ENCODE measurements at places on chromosomes 12 and 14. TPM values are rescaled to one million over a fixed set of nuclear protein-coding genes. Genes with fewer than 3 reads are reported as not detected.

MIP gene
- not detected for polyA plus RNA-seq

DNA sequence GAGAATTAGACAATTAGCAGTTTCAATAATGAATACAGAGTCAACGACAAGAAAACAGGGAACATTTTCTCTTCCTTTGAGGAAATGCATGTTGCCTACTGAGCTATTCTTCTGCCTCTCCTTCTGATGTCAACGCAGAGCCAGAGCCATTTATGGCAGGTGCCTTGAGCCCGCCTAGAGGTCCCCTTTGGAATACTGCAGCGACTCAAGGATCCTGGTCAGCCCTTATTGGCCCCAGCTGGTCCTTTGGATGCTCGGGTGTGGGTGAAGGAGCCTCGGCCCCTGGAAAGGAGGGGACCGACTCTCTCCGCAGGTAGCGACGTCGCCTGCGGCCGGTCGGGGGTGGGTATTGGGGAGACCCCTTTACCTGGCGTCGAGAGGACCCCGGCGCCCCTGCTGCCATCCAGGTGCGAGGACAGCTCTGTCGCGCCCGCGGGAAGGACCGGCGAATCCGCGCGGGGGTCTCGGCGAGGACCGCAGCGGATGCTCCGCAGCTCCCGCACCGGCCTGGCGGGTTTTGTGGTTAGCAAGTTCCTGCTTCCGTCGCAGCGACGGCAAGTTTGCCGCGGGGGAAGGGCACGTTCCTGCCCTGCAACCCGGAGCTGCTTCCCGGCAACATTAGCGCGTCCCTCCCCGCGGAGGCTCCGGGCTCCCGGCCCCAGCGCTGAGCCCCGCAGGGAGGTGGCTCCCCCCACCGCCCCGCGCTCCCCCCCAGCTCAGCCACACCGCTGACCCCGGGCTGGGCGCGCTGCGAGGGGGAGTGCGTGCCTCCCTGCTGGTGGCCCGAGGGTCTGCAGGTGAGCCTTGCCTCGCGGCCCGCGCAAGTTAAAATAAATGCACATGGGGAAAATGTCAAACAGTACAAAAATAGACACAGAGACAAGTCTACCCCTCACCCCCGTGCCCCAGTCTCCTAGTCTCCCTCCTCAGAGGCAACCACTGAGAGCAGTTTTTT lies at the start of gene MANSC1:
MANSC1 (minus strand) TSS at position 532 of the 955 bp plus-strand sequence. CDS start 6,928 bp downstream, outside the sequence.
- peak within 1 kb of the TSS; percentile 69 for H3K27ac ChIP-seq
- DNase-seq: peak; percentile 67
- no peaks in the 10 kb centered on the region for H3K27me3 ChIP-seq
- peak within 1 kb of the TSS; percentile 64 for H3K4me3 ChIP-seq

GRCh38 chr12:38316391-38317129 lies at the start of gene ALG10B:
Gene ALG10B, plus strand, starts transcription at chr12:38316774. Its CDS starts 120 bp downstream, at chr12:38316894.
- no peaks in the 10 kb centered on the region for H3K4me1 ChIP-seq
- H3K4me3 ChIP-seq: peak within 1 kb of the TSS; percentile 52
- no peaks in the 10 kb centered on the region for H3K27me3 ChIP-seq
- H3K36me3 ChIP-seq: no peaks in the 10 kb centered on the region

DNA sequence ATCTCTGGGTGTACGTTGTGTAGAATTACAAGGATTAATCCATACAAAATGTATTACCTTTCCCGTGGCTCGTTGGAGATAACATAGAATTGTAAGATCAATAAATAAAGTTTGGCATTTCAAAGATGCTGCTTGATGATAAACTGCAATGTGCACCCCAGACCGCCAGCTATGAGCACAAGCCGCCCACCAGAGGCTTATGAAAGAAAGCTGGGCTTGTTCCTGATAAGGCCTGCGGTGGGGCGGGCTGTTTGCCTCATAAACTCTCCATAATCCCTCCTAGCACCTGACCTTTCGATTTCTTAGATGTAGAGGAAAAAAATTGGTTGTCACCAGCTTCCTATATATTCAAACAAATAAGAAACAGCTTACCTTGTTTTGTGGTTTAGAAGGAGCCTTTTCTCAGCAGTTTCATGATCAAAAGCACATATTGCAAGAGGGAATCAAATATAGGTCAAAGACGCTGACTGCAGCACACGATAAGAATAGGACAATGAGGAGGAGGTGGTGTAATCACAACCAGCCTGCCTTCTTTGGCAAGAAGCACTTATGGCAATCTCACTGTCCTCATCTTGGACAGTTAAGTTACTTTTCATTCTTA lies 293.6 kb downstream of the RMST start:
- H3K36me3 ChIP-seq: no peaks in the 10 kb centered on the region
- no peaks in the 10 kb centered on the region for H3K4me1 ChIP-seq
- no peaks in the 10 kb centered on the region for H3K27me3 ChIP-seq
- DNase-seq: no peak
- no peak overlapping the region for H3K27ac ChIP-seq

GRCh38 chr12:585062-586061 lies 77.9 kb downstream of the NINJ2 start:
- no peaks in the 10 kb centered on the region for H3K36me3 ChIP-seq
- H3K4me3 ChIP-seq: no peak overlapping the region
- H3K4me1 ChIP-seq: peaks cover 26% of the 10 kb centered on the region
- no peak overlapping the region for H3K27ac ChIP-seq

RNASE3 gene
- not detected for polyA plus RNA-seq

DNA sequence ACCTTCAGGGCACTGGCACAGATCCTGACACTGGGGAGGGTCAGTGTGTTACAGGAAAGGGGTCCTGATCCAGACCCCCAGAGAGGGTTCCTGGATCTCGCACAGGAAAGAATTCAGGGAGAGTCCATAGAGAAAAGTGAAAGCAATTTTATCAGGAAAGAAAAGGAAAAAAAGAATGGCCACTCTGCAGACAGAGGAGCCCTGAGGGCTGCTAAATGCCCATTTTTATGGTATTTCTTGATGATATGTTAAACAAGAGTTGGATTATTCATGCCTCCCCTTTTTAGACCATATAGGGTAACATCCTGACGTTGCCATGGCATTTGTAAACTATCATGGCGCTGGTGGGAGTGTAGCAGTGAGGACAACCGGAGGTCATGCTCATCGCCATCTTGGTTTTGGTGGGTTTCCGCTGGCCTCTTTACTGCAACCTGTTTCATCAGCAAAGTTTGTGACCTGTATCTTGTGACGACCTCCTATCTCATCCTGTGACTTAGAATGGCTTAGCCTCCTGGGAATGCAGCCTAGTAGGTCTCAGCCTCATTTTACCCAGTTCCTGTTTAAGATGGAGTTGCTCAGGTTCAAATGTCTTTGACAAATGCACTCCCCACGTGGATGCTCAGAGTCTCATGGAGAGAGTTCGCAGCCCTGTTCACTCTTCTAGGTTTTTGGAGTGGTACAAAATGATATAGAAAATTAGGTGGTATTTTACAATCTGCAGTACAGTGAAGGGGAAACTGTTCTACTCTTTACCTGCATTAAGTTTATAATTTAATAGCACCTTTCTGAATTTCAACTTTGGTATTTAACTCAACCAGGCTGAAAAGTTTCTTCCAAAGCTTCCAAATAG lies 1363.7 kb upstream of the TMEM132C start:
- H3K4me1 ChIP-seq: peaks cover 27% of the 10 kb centered on the region
- H3K4me3 ChIP-seq: no peak overlapping the region
- no peaks in the 10 kb centered on the region for H3K36me3 ChIP-seq
- peak overlapping the region; percentile 50 for H3K27ac ChIP-seq
- H3K27me3 ChIP-seq: no peaks in the 10 kb centered on the region

SSPN gene
- not detected for polyA plus RNA-seq

DNA sequence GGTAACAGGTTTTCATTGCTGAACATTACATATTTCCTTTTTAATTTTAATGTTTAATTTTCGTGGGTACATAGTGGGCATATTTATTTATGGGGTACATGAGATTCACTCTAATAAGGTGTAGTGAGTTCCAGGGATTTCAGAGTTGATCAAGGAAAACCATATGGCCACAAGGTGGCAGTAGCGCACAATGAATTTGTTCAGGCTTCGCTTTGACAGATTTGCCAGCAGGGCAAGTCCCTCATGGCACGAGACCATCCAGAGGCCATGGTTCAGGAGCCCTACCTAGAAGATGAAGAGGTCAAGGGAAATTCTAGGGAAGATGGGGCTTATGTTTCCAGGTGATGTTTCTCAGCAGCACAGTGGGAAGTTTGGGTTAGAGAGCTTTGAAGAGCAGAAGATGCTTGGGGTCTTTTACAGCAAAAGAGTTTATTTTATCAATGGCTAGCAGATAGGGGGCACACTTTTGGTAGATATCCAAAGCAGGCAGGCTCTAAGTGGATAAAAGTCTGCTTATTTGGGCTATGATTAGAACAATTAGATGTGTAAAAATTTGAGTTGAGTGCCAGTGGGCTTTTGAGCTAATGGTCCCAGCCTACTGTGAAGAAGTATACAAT lies 1004.4 kb downstream of the AACS start:
- DNase-seq: peak; percentile 38
- no peaks in the 10 kb centered on the region for H3K27me3 ChIP-seq
- H3K4me3 ChIP-seq: no peak overlapping the region
- no peak overlapping the region for H3K27ac ChIP-seq
- no peaks in the 10 kb centered on the region for H3K4me1 ChIP-seq
- H3K36me3 ChIP-seq: no peaks in the 10 kb centered on the region

GRCh38 chr14:83470466-83470865 lies 1936.8 kb upstream of the SEL1L start:
- no peaks in the 10 kb centered on the region for H3K4me1 ChIP-seq
- no peaks in the 10 kb centered on the region for H3K36me3 ChIP-seq
- H3K4me3 ChIP-seq: no peak overlapping the region
- H3K27ac ChIP-seq: no peak overlapping the region

- no peaks in the 10 kb centered on the region for H3K4me1 ChIP-seq
- peaks cover 67% of the 10 kb centered on the region for H3K27me3 ChIP-seq
- no peak for DNase-seq
- H3K4me3 ChIP-seq: no peak overlapping the region
Observed at GRCh38 chr12:213527-213932, 427 bp downstream of the SLC6A12 start.

DNA sequence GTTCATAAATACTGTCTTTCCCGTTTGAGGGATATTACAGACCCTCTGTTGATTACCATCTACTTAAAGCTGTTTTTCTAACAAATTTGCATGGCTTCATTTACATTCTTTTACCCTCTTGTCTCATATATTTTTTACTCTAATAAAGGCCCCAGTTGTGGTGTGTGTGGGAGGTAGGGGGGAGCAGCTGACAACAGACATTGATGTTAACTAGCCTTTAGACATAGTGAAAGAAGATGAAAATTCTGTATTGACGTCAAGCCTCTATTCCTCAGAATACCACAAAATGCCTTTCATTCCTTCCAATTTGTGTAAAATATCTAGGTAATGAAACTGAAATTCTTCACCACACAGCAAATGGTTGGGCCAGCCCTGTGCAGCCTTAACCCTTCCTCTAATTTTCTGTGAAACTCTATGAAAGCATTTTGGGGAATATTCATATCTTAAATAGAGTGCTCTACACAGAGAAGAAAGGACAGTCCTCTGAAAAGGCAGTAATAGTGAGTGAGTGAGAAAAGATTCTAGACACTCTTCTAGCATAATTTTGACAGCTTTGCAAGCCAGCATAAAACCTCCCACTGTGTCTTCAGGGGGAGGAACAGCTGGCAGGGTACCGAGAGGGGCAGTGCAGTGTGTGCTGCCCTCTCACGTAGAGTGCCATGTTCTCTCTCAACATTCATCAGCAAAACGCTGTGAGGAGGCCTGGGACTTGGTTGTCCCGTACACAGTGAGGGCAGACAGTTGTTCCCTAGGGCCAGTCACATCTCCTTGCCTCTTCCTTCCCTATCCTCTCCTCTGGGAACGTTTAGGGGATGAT lies 20.1 kb upstream of the CERS5 start:
- no peak for DNase-seq
- H3K27ac ChIP-seq: no peak overlapping the region
- H3K4me3 ChIP-seq: no peak overlapping the region
- H3K4me1 ChIP-seq: 0 out of 3 replicates have a peak, but pooled peaks cover 4% of the 10 kb centered on the region
- no peaks in the 10 kb centered on the region for H3K27me3 ChIP-seq
- peaks cover 5% of the 10 kb centered on the region for H3K36me3 ChIP-seq

DNA sequence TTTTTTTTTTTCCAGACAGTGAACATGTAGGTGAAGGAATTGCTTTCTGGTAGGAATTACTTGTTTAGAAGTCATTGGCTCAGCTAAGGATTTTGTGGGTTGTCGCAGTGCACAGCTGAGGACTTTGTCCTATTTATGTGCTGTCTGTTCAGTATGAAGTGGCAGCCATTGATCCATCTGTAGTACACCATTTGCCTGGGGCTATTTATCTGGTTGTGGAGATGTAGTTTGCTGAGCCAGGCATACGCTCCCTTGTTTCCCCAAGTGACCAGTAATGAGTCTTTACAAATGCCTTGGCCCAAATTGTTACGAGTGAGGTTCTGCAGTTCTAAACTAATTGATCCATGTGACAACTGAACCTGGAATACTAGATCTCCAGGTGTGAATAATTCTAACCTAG lies 140.1 kb downstream of the NRXN3 start:
- no peak for DNase-seq
- no peaks in the 10 kb centered on the region for H3K36me3 ChIP-seq
- H3K4me3 ChIP-seq: no peak overlapping the region
- H3K27me3 ChIP-seq: no peaks in the 10 kb centered on the region

KLRD1 gene
- not detected for polyA plus RNA-seq

GPRC5D gene
- not detected for polyA plus RNA-seq

ASB2 gene
- polyA plus RNA-seq: not detected

DNA sequence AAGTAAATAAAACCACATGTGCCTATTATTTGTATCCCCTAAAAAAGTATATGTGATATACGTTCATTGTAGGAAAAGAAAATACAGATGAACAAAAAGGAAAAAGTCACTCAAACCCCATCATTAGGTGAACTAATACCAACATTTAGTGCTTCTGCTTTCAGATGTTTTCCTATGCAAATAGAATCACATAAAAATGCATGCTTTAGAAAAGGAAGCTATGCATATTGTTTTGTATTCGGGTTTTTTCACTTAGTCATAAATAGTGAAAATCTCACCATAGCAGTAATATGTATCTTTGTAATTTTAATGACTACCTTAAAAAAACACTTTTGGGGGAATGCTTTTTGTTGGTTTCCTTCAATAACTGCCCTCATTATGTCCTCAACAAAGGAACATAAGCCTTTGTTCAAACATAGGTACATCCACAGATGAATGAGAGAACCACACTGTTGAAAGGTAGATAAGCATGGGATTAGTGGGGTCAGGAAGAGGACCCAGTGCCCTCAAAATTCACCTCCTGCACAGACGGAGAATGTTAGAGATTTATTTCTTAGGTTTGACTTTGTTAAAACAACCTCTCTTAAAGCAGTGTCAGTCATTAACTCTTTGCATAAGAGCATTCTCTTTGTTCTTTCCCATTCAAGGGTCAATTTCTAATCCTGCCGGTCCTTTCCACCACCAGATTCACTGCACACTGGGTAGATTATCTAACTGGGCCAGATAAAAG lies 6.5 kb downstream of the AMDHD1 start:
- no peaks in the 10 kb centered on the region for H3K36me3 ChIP-seq
- no peak for DNase-seq
- no peak overlapping the region for H3K27ac ChIP-seq
- H3K4me3 ChIP-seq: no peak overlapping the region

DNA sequence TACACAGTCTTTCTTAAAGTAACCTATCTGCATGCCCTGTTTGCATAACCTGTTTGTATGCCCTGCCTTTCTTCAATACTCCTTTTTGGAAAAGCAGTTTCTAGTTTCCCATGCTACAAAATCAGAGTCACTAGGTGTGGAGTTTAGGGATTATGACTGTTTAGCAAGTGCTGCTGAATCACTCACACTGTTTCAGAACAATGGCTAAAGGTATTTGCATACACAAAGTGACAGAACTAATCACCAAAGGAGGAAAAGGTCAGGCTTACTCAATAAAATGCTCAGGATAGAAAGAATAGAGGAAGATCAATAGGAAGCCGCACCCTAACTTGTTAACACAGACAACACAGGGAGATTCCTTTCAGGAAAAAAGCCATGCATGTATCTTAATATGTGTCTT lies 19.4 kb downstream of the EGLN3 start:
- H3K4me3 ChIP-seq: no peak overlapping the region
- H3K27me3 ChIP-seq: no peaks in the 10 kb centered on the region
- no peak overlapping the region for H3K27ac ChIP-seq
- H3K36me3 ChIP-seq: peaks cover 46% of the 10 kb centered on the region
- H3K4me1 ChIP-seq: no peaks in the 10 kb centered on the region

Data from K562 (cell line).